ENCODE measurements at places on chromosomes 16 and 17.

- peak; percentile 55 for DNase-seq
Observed at GRCh38 chr17:72592242-72592966, 471.6 kb downstream of the SOX9 start.

DNA sequence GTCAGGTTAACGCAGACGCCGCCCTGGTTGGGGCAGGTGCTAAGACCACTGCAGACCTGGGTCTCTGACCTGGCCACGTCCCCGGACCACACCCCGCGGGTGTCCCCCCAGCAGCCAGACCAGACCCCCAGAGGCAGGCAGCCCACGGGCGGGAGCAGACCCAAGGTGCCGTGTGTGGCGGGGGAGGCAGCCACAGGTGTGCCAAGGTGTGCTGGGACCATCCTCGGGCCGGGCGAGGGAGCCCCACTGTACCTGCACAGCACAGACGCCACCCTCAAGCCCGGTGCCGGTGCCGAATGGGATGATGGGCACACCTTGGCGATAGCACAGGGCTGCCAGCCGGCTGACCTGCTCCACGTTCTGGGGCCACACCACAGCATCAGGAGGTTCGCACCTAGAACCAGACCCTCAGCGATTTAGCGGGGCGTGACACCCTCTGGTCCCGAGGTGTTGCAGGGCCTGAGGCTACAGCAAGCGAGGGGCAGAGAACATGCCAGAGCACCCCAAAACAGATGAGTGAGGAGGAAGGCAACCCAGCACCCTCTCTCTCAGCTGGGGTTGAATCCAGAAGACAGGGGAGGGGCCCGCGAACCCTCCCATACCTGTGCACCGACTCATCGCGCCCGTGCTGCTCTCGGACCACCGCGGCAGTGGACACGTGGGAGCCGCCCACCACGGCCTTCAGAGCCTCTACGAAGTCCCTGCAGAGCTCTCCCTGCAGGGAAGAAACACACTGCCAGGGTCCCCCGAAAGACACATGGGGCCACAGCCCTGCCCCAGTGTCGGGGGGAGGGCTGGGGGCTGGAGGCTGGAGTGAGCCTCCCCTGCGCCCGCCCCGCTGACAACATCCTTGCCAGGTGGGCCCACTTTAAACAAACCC lies 1.4 kb downstream of the LDHD start:
- no peak for DNase-seq

DNA sequence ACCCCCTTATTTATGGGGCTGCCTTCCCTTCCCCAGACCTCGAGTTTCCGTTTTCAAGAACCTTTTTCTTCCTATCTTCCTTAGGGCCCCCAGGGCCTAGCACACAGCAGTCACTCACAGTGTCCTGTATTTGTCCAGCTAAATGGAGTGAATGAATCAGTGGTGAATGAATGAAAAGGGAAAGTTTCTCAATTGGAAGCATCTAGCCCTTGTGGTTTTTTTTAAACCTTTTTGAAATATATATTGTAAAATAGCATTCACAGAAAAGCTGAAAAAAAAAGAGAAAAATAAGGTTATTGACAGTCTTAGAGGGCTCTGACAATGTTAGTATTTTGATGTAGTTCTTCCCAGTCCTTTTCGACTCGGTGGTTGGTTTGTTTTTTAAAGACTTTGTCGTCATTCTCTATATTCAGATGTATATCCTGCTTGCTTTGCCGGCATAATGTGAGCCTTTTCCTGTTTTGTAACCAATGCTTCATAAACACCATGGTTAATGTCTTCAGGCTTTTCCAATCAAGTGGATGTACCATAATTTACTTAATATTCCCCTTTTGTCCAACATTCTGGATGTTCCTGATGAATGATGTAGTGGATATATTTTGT lies 45.3 kb downstream of the RAI1 start:
- DNase-seq, result no peak

- no peak for DNase-seq
Observed at GRCh38 chr17:65987988-65988387, 203.9 kb downstream of the CEP112 start.

DNA sequence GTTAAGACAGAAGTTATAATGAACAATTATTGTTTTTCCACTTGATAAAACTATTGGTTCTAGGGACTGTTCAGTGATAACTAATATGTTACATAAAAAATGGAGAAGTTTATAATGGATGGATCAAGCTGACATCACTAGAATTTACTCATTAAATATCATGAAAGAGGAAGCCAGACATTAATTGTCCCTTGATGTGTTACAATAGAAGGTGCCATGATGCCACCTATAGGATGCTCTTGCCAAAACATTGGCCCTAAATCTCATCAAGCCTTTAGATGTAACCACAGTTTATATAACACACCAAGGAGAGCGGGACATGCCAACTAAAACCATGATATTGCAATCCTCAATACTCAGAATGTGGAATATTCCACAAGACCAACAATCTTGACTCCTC lies 147.9 kb upstream of the MON1B start:
- DNase-seq, result no peak

GRCh38 chr17:17366941-17367875 lies 64.0 kb downstream of the NT5M start:
- no peak for DNase-seq

DNA sequence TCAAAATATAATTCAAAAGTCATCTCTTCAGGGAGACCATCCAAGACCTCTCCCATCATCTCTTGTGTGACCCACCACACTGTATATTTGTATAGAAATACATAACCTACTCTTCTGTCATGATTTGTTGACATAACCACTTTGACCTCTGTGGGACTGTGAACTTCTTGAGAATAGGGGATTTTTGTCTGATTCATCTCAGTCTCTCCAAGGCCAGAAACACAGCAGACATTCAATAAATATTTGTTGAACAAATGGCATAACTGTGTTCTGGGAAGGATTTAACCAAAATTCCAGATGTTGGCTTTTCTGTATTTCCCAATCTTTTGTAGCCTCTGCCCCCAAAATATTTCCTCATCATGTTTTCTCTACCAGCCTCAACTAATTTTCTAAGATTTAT lies 169.7 kb downstream of the CDH11 start:
- DNase-seq, result no peak

DNA sequence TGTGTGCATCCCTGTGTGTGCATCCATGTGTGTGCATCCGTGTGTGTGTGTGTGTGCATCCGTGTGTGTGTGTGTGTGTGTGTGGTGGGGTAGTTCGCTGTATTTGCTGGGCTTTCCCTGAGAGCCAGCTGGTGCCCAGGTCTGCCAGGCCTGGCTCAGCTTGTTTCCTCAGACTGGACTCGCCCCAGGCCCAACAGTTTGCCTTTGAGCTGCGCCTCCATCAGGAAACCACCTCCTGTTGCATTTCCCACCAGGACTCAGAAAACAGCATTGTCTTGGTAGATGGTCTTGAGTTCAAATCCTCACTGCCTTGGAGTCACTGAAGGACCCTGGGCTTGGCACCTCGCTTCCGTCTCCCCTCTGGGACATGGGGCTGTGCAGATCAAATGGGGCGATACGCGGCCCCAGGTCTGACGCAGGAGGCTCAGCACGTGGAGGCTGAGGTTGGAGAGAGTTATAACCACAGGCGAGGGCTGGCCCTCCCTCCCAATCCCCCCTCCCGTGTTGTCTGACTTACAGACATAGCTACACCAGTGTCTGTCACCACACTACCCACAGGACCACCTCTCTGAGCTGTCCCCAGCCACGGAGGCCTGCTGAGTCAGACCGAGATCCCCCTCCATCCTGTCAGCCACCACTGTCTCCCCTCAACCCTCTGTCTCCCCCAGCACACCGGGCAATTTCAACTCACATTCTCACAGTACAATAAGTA lies 4.7 kb downstream of the ITGAE start:
- DNase-seq, result no peak

GRCh38 chr16:85297881-85298280 lies 185.6 kb upstream of the CIBAR2 start:
- no peak for DNase-seq

GRCh38 chr17:53628011-53628410 lies 194.7 kb upstream of the KIF2B start:
- no peak for DNase-seq

All from amygdala (tissue), 56 donors.